ENCODE measurements at places on chromosomes 5 and 9.

- no peak for DNase-seq
These were observed 726 bp upstream of the ADGRV1 start for GRCh38 chr5:90557871-90558270.

- no peak for DNase-seq
These were observed 4.8 kb downstream of the ZNF483 start for GRCh38 chr9:111529787-111530186.

GRCh38 chr9:95130484-95130883, 187.0 kb downstream of the FANCC start:
- no peak for DNase-seq

DNA sequence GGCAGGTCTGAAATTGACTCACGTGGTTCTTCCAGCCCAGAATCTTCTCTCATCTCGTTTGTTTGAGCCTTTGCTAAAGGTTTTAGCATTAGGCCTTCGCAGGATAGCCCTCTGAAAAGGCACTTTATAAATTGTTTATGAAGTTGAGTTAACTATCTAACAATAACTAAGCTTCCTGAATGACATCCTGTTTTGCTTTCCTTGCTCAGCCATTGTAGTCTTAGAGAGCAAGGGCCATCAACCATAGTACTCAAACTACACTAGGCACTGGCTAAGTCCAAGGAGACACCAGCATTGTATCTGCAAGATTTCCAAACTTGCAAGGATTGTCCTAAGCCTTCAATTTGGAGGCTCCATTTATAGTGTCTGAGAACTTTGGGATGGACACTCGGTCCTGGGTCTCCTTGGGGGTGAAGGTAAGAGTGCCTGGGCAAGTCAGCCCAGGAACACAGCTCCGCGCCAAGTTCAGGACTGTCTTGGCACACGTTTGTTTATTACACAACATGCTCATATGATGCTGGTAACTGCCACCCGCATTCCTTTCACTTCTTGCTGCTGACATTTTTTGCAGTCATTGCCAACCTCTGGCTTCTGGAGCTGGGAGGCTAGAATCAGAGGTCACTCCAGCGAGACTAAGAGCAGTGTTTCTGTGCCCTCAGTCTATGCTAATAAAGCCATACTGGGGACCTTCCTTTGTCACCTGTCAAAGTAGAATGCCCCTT, 151.1 kb downstream of the ESM1 start:
- DNase-seq, result no peak

- DNase-seq, result no peak
These were observed at the start of gene CYSRT1 for GRCh38 chr9:137224830-137225694. Gene CYSRT1, plus strand, starts transcription at chr9:137225174. Its CDS starts 448 bp downstream, at chr9:137225622.

DNA sequence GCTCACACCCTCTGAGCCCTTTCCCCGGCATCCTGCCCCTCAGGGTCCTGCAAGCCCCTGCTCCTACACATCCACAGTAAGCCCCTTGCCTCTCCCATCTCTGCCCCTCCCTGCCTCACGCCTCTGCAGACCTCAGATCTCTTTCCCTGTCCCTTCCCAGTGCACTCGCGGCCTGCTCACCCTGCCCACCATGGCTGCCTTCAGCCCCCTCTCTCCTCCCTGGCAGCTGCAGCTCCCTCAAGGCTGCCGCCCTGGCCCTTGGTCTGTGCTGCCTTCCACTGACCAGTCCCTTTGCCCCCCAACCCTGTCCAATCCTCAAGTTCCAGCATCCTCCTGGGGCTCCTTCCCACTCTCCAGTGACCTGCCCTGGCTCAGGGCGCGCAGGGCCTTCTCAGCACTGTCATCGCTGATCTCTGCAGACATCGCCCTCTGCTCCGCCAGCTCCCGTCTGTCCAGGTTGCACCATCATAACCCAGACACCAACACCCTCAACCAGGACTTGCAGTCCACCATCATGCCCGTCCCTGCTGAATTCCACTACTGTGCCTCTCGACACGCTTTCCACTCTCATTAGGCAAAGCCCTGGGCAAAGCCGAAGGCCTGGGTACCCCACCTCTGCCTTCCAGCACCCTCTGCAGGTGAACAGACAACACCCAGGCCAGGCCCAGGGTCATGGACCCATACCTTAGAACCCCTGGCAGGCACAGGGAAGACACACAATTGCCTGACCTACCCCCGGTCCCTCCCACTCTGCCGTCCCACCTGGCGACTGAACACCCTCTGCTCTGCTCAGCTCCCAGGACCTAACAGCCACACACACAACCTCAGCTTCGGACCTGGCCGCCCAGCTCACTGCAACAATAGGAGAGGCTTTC, 97.8 kb upstream of the RUFY1 start:
- no peak for DNase-seq

- DNase-seq, result no peak
These were observed 18.3 kb upstream of the CD180 start for GRCh38 chr5:67214707-67215447.

DNA sequence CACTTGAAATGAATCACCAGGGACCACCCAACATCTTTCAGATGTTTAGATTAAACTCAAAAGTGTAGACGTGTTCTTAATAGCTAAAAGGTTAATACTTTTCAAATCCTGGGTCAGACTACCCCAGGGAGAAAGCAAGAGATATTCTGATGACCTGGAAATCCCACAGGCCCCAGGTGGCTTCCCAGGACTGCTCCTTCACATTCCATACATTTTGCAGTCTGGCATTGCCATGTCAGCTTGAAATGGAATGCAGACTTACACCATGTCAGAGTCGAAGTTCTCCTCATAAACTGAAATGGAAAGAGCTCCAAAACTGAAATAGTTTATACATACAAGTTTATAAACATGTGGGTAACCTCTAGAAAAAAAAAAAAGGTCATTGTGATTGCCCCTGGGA, 61.5 kb downstream of the TMEM167A start:
- no peak for DNase-seq

GRCh38 chr9:111037356-111037707, 938 bp downstream of the LPAR1 start:
- no peak for DNase-seq

GRCh38 chr5:128757196-128757959, 207.9 kb upstream of the SLC27A6 start:
- no peak for DNase-seq

- no peak for DNase-seq
These were observed 42.8 kb upstream of the PSD2 start for GRCh38 chr5:139752506-139753473.

- DNase-seq, result no peak
These were observed 8.3 kb downstream of the HDHD3 start for GRCh38 chr9:113368348-113368981.

GRCh38 chr5:178069909-178070308, 43.4 kb upstream of the N4BP3 start:
- DNase-seq, result peak; percentile 28

- peak; percentile 90 for DNase-seq
These were observed 125.1 kb downstream of the C9orf50 start for GRCh38 chr9:129495620-129496472.

- peak; percentile 8 for DNase-seq
These were observed 295.5 kb upstream of the SMC2 start for GRCh38 chr9:103798620-103799019.

DNA sequence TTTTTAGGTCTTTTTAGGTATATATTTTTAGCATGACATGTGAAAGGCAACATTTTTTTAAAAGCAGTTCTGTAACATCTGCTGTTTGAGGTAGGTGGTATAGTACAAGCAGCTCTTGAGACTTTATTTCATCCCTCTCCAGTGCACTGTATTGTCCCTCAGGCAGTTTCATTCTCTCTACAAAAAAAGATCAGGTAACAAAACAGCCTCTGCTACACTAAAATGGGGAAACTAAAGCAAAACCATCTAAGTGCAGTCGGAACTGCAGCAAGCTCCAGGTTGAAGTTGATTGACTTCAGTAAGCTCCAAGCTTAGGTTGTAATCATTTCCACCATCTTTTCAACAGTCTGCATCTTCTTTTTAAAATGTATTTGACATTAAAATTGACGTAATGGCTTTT, 195.6 kb downstream of the DEPDC1B start:
- no peak for DNase-seq

- no peak for DNase-seq
These were observed 28.8 kb upstream of the TJP2 start for GRCh38 chr9:69145144-69145715.

- DNase-seq, result no peak
These were observed 137.8 kb downstream of the ROR2 start for GRCh38 chr9:91812191-91812590.

DNA sequence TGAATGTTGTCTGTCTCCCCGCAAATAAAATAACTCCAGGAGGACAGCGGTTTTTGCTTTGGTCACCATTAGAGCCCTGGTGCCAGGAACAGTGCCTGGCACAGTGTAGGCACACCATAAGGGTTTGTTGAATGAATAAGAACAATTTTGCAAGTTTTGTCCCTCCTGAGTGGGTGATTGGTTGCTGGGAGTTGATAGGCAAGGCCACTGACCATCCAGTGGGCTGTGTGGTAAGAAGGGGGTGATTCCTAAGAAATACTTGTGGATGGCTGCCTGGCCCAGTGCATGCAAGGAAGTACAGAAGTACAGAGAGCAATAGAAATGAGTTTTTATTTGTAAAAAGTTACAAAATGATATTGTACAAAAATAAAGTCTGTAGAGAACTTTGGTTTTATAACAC, 27.5 kb downstream of the GDNF start:
- no peak for DNase-seq

- DNase-seq, result no peak
These were observed 10.9 kb downstream of the PTCH1 start for GRCh38 chr9:95505717-95506427.

DNA sequence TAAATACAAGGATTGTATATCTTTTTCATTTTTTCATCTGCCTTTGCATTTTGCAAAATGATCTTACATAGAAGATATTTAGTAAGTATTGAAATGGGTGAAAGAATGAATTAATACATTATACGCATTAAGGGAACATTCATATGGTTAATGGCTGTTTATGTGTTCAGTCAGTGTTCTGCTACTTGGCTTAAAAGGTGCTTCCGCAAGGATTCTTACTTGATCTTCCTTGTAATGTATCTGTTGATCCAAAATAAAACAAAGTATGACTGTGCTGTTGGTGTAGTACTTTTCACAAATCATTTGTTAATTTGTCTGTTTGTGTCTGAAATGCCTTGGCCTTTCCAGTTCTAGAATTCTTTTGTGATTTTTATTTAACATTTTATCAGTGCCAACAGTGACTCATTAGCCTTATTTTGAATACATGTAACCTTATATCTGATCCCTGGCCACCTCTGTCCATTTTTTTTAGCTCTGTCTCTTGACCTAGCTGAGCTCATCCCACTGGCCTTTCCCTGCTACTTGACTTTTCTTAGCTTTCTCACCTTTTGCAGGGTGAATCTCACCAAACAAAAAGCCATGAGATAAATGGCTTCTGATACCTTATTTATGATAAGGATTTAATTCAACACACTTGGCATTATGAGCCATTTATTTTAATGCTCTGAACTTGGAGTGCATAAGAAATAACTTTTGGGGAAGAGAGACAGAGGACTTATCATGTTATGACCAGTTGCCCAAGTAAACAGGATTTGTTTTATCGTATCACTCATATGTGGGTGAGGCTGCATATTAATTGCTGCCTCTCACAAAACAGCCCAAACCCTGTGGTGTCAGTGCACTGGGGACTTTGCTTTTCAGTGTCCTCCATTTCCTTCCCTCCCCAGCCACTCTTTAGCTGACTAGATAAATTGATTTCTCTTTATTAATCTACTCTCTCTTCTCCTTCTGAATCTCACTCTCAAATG, 340.3 kb downstream of the KDM4C start:
- DNase-seq, result no peak

- DNase-seq, result no peak
These were observed 93.5 kb downstream of the GLDC start for GRCh38 chr9:6552033-6552432.

GRCh38 chr9:130662970-130663257, 1.5 kb upstream of the PRDM12 start:
- no peak for DNase-seq

GRCh38 chr9:75885652-75886051, 4.8 kb upstream of the PCSK5 start:
- DNase-seq, result no peak

GRCh38 chr9:87665505-87665904, 60.4 kb upstream of the CTSL start:
- no peak for DNase-seq

DNA sequence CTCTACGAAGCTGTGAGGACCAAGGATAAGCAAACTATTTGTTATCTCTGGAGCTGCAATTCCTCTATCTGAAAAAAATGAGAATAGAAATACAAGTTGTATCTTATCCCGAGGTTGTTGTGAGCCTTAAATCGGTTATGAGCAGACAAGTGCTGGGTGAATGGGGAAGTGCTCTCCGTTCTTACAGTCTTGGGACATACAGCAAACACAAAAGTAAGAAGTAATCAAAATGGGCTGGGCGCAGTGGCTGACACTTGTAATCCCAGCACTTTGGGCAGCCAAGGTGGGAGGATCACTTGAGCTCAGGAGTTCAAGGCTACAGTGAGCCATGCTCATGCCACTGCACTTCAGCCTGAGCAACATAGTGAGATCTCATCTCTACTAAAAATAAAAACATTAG, 31.7 kb downstream of the ITK start:
- DNase-seq, result no peak

DNA sequence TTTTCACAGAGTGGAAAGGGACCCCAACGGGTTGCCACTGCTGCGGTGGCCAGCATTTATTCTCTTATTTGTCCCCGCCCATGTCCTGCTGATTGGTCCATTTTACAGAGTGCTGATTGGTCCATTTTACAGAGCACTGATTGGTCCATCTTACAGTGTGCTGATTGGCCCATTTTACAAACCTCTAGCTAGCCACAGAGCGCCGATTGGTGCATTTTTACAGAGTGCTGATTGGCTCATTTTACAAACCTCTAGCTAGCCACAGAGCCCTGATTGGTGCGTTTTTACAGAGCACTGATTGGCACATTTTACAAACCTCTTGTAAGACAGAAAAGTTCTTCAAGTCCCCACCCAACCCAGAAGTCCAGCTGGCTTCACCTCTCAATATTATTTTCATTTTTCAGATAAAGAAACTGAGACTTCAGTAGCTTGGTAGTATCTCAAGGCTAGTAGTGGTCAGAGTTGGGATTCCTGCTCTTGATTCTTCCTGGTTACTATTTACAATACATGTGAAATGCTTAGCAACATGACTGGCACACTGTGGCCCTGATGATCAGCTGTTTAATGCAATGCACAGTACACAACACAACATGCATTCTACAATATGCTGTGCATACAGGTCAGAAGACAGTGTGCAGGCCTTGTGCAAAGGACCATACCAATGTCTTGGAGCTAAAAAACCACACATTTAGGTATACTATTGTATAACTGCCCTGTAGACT, 63.6 kb upstream of the BOD1 start:
- DNase-seq, result no peak

GRCh38 chr9:123998970-123999621, 12.5 kb upstream of the LHX2 start:
- no peak for DNase-seq
